Chondrocyte (in vitro differentiated cells): ENCODE measurements at places on chromosomes 5 and 9.

DNA sequence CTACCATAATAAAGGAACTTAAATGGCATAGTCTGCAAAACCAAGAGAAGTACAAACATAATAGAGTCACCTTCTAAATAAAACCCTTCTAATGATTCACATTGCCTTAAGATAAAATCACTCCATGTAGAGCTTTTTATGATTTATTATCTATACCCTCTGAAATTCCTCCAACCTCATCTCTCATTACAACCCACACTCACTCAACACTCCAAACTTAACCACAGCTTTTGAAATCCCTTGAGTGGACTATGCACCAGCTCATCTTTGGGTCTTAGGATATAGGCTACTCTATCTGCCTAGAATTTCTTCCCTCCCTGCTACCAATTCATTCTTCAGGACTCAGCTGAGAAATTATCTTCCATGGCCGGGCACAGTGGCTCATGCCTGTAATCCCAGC lies 122.5 kb downstream of the CETN3 start:
- no peak for DNase-seq

DNA sequence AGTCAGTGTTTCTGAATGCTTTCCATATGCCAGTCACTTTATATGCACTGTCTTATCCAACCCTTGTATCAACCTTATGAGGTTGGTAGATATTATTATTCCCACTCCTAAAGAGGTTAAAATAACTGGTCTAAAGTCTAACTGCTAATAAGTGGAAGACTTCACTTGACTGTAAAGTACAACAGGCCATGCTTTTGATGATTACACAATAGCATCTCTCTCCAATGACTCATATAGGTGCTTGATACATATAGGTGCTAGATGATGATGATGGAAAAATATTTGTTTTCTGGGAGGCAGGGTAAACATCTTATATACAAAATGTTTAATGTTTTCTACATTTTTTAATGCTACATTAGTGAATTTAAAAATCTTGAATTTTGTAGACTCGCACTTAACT lies 75.9 kb upstream of the NR3C1 start:
- DNase-seq, result no peak

DNA sequence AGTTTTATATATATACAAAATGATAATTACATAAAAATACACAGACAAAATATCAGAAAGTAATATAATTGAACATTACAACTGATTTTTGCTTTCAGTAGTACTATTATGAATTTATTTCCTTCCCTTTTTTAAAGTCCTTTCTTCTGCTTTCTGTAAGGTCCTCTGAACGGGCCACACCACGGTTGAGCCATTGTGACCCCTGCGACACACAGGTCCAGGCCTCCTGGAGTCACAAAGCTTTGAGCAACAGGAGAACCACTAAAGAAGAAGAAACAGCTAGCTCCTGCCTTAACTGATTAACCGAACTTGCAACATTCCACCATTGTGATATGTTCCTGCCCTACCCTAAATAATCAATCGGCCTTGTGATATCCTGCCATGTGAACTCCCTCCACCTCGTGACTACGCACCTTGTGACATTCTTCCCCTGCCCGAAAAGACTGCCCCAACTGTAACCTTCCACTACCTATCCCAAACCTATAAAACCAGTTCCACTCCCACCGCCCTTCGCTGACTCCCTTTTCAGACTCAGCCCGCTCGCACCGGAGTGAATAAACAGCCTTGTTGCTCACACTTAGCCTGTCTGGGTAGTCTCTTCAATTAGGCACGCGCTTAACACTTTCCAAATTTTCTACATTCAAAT lies 375.0 kb upstream of the RFX3 start:
- no peak for DNase-seq

DNA sequence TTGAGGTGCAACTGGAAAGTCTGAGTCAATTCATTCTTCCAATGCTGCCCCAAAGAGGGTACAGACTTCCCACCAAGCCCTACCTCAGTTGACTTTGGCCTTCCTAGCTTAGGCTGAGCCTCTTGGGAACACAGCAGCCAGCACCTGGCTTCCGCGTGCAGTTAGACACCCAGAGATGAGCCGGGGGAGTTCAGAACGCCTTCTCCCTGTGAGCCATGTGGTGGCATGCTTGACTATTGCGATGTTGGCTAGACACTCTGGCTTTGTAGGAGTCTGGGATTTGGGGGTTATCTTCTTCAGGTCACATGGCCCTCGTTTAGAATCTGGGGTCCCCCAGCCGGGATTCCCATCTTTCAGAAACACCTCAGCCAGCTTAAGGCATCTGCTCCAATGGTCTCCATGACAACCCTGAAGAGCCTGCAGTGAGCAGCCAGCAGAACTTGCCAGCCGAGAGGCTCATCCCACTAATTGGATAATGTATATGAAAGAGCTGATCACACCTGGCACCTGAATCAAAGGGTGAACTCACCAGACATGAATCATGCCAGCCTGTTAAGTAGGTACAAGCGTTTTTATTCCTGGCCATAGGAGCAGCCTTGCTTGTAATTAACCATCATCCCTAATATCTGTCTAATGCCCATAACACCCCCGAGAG lies 167.5 kb downstream of the SYK start:
- no peak for DNase-seq

DNA sequence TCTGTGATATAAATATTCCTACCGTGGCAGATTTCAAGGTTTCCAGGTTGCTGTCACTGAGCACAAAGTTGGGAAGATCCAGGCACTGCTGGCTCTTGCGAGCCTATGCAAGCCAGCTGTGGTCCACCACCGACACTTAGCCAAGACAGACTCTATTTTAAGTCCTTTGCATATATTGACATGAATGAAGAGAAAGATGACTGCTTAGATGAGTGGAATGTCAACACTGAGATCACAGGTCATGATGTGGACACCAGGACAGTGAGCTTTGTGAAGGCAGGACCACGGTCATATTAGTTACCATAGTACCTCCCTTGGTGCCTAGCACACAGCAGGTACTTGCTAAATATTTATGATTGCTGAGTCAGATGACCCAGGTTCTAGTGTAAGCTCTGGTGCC lies 217.0 kb downstream of the PAPPA start:
- DNase-seq, result no peak

GRCh38 chr9:32403567-32404260 lies 19.3 kb downstream of the ACO1 start:
- no peak for DNase-seq

DNA sequence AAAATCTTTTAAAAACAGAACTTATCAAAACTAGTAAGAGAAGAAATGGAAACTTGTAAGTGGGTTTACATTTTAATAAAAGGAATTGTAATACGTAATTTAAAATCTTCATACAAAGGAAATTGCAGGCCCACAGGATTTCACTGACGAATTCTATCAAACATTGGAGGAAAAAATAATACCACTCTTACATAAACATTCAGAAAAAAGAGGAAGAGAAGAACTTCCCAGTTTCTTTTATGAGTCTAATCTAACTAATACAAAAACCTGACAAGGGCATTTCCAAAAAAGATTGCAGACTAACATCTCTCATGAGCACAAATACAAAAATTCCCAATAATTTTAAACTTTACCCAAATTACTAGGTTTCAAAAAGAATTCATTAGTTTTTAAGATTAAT lies 149.0 kb downstream of the RANBP17 start:
- no peak for DNase-seq

GRCh38 chr9:70112981-70113380 lies 69.3 kb downstream of the MAMDC2 start:
- no peak for DNase-seq

DNA sequence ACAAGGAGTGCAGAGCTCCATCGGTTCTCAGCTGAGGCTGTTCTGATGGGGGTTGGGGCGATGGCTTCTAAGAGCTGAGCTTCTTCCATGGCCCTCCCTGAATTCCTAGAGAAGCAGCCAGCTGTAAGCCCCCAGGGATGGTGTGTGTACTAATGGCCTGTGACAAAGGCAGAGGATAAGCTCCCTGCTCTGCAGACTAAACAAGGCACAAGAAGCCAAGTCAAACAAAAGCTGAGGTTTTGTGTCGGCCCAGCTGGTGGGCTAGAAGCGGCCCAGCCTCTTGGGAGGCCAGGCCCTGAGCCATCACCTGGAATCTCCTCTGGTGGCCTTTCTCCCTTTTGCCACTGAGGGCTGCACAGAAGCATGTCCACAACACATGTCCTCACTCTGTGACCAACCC lies 75.0 kb upstream of the XPA start:
- no peak for DNase-seq

DNA sequence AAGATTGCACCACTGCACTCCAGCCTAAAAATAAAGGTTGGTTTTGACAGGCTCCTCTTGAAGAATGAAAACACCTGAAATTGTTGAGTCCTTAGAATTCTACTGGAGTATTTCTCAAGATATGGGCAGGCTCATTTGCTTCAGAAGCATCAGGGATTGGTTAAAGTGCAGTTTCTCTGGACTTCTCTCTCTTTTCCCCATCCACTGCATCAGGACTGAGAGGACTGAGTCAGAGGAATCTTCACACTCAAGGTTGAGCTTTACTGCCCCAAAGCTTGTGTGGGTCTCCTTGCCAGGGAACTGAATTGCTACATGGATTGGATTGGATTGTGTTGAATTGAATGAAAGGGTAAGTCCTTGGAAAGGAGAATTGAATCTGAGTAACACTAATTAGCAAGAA lies 7.5 kb upstream of the CCDC69 start:
- no peak for DNase-seq

DNA sequence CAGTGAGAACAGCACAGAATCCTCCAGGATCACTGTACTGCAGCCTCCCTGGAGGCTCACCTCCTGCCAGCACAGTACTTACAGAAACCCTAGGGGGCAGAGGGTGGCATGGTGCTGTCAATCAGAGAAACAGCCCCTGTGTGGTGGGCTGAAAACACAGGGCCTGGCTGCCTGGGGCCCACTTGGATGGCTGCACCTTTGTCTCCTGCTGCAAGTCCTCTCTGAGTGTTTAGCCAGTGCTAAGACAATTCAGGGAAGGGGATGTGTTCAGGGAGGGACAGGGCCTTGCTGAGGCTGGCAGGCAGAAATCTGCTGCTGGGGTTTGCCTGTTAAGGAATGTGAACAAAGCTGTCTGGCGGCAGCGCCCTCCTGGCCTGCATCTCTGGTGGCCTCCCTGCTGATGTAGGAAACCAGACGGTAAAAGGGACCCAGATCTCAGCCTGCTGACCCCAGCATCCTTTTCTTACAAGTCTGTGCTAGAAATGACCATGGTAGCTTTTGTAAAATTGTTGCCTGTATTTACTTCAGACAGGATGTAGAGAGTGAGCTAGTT lies 39.5 kb downstream of the PRRC2B start:
- DNase-seq, result no peak

- DNase-seq, result no peak
Observed at GRCh38 chr5:150258130-150258529, 31.4 kb downstream of the CAMK2A start.

DNA sequence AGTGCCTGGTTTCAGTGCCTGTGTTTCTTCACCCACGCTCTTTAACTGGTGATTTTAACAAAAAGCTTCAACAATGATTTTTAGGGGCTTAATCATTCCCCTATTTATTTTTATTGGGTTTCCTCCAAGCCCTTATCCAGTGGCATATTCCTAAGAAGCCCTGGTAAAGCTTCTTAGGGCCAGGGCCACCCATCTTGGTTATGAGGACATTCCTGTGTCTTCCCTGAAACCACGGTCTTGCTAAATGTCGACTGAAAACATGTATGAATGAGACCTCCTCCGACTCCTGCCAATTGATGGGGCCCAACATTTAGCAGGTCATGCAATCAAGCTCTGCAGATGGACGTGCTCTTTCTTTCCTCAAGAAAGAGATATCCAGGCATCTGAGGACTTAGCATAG lies 13.7 kb upstream of the CARTPT start:
- no peak for DNase-seq

GRCh38 chr5:95963650-95964410 lies 2.2 kb upstream of the ELL2 start:
- no peak for DNase-seq

- no peak for DNase-seq
Observed at GRCh38 chr9:9951556-9952160, 661.1 kb downstream of the PTPRD start.

DNA sequence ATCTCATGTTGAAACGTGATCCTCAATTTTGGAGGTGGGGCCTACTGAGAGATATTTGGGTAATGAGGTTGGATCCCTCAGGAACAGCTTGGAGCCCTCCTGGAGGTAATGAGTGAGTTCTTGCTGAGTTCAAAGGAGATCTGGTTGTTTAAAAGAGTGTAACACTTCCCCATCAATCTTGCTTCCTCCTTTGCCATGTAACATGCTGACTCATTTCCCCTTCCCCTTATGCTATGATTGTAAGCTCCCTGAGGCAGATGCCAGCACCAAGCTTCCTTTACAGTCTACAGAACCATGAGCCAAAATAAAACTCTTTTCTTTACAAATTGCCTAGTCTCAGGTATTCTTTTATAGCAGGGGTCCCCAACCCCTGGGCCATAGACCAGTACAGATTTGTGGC lies 352.3 kb downstream of the SLCO4C1 start:
- DNase-seq, result no peak
